ENCODE measurements at places on chromosomes 7 and 10.

- no peak for DNase-seq
Measured at GRCh38 chr10:29685506-29685905, 50.7 kb upstream of the SVIL start.

DNA sequence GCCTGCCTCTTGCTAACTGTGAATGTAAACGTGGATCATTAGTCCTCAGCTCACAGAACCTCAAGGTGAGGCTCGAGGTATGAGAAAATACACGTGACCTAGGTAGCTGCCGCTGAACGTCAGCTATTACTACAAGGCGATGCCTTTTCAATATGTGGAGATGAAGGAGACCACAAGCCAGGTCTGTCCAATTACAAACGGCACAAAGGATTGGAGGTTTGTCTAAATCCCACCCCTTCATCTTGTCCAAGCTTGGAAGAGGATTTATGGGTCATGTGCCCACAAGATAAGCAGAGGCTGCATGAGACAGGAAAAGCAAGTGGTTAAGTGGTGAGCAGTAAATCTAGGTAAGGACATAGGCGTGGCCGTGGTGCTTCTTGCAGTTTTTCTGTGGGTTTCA is 3.4 kb downstream of the H2BK1 start:
- no peak for DNase-seq

DNA sequence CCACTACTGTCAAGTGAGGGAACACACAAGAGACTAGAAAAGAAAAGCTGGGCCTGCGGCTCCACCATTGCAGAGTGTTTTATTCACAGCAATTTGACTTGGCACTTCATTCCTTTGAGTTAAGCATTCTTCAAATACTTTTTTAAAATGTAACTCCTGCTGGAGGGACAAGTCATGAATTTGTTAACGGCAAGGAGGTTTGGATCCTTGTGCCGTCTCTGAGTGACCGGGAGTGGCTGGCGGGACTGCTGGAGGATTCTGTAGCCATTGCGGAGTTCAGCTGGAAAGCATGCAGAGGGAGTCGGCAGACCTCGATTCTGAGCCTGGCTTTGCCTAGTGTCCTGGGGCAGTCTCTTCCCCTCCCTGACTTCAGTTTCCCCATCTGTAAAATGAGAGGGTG is 9.8 kb downstream of the HSPA12A start:
- DNase-seq = no peak

GRCh38 chr10:58048936-58049335 is 218.8 kb downstream of the IPMK start:
- DNase-seq = no peak

Data from stimulated activated CD4-positive, alpha-beta T cell treated with anti-CD3 and anti-CD28 coated beads, TNF-alpha, amount 100 ng/mL, for 24 hours (primary cell).